Mesenteric fat pad (tissue), 1 donor: ENCODE measurements at places on chromosomes 3 and 15. TPM values are rescaled to one million over a fixed set of nuclear protein-coding genes. Genes with fewer than 3 reads are reported as not detected.

Gene CCR1
- 39.7 TPM for total RNA-seq

Gene FBXL22
- 1.0 TPM for total RNA-seq

Gene TRIM42
- total RNA-seq: not detected

Gene CRBN
- total RNA-seq: 32.0 TPM

Gene CPN2
- total RNA-seq: 0.16 TPM

Gene CLDN18
- not detected for total RNA-seq

Gene CEP152
- 2.8 TPM for total RNA-seq

Gene GMNC
- total RNA-seq: not detected

Gene BFSP2
- total RNA-seq: not detected

Gene MYZAP
- 65.5 TPM for total RNA-seq

Gene DGKG
- 1.7 TPM for total RNA-seq

Gene SIDT1
- total RNA-seq: 1.5 TPM

Gene GRAMD1C
- total RNA-seq: 1.8 TPM

Gene WDR6
- total RNA-seq: 104 TPM

Gene FHIT
- total RNA-seq: 8.5 TPM
